CD4-positive, alpha-beta T cell treated with Interferon alpha-2 for 1 hour (primary cell): ENCODE measurements at places on chromosomes 7 and 10.

GRCh38 chr10:25614652-25615051, 319.4 kb upstream of the MYO3A start:
- DNase-seq = no peak

- DNase-seq = no peak
Observed at GRCh38 chr7:45092100-45092930, 3.5 kb upstream of the NACAD start.

GRCh38 chr10:78305311-78305710, 271.6 kb downstream of the RPS24 start:
- no peak for DNase-seq

DNA sequence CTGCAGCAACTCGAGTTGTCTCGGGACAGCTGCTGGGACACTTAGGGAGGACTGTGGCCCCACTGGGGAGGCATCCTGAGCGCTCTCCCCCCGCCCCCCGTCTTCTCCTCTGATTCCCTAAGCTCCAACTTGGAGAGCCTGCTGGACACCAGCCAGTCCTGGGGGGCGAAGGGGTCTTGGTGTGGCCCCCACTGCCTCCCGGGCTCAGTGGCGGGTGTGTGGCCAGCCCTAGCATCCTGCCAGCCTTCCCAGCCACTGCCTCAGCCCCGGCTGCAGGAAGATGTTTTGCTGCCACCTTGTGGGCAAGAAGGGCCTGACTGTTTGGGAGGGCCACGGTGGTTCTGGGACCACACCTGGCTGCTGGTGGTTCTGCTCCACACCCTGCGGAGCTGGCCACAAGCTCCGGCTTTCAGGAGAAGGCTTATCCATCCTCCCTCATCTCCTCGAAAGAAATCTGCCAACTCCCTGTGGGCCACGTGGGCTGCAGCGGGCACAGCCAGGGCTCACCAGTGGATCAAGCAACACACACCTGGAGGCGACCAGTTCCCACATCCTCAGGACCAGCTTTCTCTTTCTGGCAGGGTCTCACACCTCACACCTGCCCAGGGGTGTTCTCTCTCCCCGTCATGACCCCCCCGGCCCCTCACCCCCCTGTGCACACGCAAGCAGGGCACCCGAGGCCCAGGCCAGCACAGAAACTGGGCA, 24.8 kb downstream of the AGAP3 start:
- DNase-seq = peak; percentile 80

- no peak for DNase-seq
Observed at GRCh38 chr7:158819571-158820203, 9.6 kb downstream of the ESYT2 start.

GRCh38 chr10:79021331-79021907, 47.3 kb upstream of the ZMIZ1 start:
- no peak for DNase-seq

- no peak for DNase-seq
Observed at GRCh38 chr7:4607311-4607729, 74.8 kb upstream of the FOXK1 start.

DNA sequence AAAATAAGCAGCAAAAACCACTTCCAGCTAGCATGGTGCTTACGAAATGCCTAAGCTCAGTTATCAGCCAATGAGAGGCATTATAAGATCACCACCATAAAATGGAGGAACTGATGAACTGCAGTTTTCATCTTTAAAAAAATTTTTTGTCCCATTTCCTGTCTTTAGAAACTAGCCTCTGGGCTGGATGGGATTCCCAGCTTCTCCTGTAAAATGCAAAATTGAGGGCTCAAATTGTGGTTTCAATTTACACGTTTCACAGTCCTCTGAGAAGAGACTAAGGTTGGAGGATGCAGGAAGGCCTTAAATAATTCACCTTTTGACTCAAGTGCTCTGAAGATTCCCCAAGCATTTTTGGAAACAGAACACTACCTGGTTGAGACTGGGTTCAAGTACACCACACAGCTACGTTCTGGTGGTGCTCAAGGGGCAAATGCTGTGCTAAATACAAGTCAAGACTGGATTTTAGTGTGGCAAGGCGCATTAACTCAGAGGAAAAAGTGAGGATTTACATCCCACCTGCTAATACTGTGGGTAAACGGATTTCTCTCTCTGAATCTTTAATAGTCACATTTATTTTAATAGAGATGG, 951 bp downstream of the ZNF25 start:
- no peak for DNase-seq

- DNase-seq = no peak
Observed at GRCh38 chr7:135600226-135600625, 42.5 kb downstream of the NUP205 start.

GRCh38 chr7:149886018-149886415, 12.2 kb downstream of the ATP6V0E2 start:
- DNase-seq = no peak

DNA sequence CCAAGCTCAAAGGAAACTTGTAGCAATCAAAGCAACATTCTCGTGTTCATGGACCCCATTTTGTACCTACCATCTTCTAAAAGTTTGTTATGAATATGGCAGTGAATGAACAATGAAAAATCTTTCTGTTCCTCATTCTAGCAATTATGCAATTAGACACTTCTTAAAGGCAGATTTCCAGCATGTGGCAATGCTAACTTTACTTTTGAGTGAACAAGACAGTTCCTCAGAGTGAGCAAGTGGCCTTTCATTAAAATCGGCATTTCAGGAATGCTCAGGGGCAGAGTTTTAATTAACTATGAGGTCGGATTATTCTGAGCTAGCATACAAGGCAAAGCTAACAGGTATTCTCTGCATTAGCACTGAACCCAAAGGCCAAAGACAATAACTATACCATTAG, 48.4 kb upstream of the NFE2L3 start:
- no peak for DNase-seq

DNA sequence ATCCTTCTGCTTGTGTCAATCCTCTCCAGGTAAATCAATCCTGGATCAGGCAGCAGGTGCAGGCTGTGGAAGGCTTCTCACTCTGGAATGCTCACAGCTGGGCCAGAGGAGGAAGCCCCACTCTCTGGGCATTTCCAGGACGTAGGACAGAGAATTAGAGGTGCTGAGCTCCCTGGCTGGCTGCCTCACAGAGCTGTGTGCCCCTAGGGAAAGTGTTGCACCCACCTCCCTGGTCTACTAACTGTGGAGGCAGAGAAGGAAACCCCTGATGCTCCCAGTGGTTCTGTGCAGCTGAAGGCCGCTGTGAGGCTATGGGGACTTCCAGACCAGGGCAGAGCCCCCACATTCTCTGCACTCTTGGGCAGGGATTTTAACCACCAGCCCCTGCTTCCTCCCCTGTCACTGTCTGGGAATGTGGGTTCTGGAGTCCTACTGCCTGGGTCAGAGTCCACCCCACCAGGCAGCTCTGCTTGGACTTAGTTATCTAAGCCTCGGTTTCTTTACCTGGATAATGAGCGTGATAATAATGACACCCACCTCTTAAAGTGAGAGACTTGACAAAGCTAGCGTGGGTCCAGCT, 73.5 kb upstream of the EEPD1 start:
- no peak for DNase-seq

DNA sequence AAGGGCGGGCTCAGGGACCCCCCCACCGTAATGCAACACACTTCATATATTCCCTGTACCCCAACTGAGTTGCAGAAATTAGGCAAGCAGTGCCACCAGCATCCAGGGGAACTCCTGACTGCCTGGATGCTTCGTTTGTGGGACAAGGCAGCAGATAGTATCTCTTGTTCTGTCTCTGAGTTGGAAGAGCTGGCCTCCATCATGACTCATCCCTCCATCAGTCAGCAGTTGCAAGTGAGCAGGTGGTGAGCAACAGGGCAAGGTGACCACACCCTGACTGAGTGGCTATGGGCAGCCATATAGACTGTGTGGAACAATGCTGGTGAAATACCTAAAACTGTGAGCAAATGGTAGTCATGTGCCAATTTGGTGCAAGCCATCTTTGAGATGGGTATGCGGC, 22.8 kb upstream of the ADAMTS14 start:
- DNase-seq = no peak

DNA sequence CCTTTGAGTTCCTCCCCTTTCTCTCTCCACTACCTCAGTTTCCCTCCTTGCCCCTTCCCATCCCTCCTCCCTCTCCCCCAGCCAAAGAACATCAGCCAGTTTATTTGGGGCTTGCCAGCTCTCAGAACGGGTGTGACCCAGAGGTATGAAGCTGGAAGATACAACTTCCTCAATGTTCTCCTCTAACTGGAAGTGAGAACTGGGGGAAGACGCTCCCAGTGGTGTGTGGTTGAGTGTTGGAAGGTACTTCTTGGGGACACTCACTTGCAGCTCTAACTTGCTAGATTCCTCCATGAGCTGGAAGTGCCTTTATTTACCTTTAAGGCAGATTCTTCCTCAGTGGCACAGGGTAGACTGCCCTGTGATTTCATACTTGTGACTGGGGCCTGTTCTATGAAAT, 110.5 kb upstream of the HABP2 start:
- no peak for DNase-seq

- no peak for DNase-seq
Observed at GRCh38 chr10:109941236-109941862, 18.0 kb upstream of the XPNPEP1 start.

DNA sequence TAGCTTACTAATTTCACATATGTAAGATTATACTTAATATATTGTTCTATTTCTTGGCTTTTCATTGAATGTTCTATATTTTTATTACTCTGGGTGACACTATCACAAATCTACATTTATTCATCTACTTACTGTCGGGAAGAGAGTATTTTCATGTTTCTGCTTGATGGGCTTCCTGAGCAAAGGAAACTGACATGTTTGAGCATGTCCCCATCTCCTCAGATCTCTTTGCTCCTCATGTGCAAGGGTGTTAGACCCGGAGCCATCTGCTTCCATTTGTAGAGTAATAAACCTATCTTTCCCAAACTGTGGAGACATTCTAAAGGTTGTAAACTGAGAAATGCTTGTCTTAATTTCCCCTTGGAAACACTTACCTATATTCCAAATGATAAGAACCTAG, 103.5 kb downstream of the LSMEM1 start:
- DNase-seq = no peak

- DNase-seq = no peak
Observed at GRCh38 chr7:135206941-135207391, 4.4 kb downstream of the WDR91 start.

DNA sequence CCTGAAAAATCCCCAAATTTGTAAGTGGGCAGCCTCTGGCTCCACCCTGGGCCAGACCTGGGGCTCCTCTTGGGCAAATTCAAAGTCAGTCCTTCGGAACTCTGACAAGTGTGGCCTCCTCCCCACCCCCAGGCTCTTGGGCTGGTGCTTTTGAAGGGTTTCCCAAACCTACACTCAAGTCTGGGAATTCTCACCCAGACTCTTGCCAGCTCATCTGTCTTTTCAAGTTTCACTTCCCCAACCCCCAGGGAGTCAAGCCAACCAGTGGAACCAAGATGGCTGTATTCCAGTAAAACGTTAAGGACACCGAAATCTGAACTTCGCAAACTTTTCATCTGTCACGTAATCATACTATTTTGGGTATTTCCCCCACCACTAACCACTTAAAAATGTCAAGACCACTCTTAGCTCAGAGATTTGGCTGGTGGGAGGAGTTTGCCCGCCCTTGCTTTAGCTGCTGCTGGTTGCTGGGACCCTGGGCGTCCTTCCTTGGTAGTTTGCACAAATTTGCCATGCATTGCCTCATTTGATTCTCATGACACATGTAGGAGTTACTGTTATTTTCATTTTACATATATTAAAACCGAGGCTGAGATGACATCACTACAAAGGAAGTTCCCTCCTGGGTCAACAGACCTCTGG, 1.7 kb upstream of the MYO1G start:
- peak; percentile 85 for DNase-seq

GRCh38 chr10:93851169-93851568, 42.6 kb upstream of the SLC35G1 start:
- DNase-seq = no peak

DNA sequence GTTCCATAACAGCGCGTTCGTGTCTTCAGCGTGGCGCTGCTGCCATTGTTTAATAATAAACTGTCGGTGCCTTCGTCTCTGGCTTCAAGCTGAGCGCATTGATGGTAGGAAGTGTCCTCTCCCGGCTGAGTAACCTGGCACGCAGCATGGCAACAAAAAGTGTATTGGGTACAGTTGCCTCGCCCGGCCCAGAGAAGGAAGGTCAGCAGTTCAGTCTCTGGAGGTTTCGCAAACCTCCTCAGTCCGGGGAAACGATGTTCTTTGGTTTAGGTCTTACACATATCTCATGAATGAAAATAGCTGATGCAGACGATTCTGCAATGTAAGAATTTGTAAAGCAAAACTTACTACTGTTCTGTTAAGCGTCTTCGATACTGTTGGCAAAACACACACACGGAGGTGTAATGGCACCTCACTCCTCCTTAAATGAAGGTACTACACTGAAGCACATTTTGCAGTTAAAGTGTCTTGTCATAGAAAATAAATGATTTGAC, 739 bp upstream of the CCDC186 start:
- DNase-seq = peak; percentile 70

GRCh38 chr10:96288151-96288621, 16.0 kb upstream of the DNTT start:
- DNase-seq = no peak

DNA sequence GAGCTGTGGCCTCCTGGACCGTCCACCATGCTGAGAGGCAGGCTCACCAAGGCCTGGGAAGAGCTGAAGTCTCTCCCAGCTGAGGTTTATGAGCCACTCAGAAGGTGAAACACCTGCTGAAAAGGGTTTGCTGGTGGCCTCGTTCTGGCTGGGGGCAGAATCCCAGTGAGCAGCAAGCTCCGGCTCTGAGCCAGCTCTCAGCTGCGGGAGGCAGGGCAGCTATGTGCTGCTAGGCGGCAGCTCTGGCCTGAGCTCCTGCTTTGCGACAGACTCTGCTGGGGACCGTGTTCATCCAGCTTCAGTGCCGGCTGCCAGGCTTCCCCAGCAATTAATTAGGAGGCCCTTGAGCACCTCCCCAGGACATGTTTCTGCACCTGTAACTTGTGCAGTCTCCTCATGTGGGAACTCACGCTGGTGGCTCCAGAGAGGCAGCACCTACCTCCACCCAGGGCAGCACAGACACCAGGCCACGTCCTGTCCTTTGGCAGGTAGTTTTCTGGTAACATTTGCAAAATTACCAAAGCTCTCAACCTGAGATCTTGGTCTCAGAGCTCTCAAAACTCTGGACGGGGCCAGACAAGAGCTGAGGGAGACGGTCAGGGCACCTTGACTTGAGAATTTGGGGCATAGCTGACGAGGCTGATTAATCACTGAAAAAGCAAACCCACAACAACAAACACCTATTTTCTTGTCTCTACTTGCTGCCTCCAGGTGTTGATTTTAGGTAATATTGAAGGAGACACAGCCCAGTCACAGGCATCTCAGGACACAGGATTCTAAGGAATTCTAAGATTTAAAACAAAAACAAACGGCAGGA, 185.0 kb downstream of the TCERG1L start:
- DNase-seq = no peak

GRCh38 chr10:81872206-81872862, 2.7 kb upstream of the NRG3 start:
- no peak for DNase-seq

GRCh38 chr10:92538231-92538958, 35.5 kb downstream of the IDE start:
- no peak for DNase-seq

- DNase-seq = no peak
Observed at GRCh38 chr7:90894122-90894521, 298.0 kb downstream of the CDK14 start.
